Fibroblast of the conjunctiva (primary cell): ENCODE measurements at places on chromosomes 12 and 14.

- DNase-seq: no peak
Measured at GRCh38 chr12:63895841-63896240, 51.3 kb downstream of the SRGAP1 start.

DNA sequence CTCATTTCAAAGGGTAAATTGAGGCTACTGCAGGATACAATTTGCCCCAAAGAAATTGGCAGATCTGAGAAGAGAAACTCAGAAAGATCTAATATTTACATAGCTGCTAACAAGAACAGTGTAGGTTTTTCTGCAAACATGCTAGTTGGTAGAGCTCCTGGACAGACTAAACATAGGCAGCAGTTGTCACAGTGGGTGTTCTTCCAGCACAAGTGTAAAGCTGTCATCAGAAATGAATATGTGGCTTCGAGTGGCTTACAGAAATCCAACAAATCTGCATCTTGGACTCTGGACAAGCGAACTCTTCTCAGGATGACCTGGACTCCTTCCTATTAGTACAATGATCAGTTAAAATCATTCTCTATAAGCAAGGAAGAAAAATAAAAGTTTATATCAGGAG lies 5.9 kb downstream of the CBX5 start:
- no peak for DNase-seq

- no peak for DNase-seq
Measured at GRCh38 chr12:22163594-22163993, 117.6 kb downstream of the CMAS start.

GRCh38 chr12:129103231-129103630 lies 250.0 kb downstream of the GLT1D1 start:
- no peak for DNase-seq

- no peak for DNase-seq
Measured at GRCh38 chr12:90460681-90461080, 494.3 kb downstream of the CCER1 start.

- DNase-seq: no peak
Measured at GRCh38 chr12:53170215-53170614, 10.3 kb upstream of the ZNF740 start.

DNA sequence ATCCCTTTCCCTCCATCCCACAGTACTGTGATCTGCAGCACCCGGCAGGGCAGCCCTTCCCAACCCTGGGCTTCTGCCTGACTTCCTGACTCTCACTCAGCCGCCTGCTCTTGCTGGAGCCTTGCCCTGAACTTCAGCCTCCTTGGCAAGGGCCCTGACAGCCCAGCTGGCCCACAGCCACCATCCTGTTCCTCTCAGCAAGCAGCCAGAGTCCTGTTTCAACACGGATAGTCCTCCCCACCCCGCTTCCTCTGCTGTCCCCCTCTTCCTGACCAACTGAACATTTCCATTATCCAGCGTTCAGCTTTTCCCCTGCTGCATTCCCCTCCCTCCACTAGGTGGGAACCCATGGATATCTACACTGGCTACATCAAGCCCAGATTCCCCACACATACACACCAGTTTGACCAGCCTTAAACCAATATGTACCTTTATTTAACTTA lies 74.0 kb upstream of the MDM1 start:
- DNase-seq: peak; percentile 85

GRCh38 chr12:27981874-27982273 lies 9.3 kb upstream of the PTHLH start:
- DNase-seq: no peak

DNA sequence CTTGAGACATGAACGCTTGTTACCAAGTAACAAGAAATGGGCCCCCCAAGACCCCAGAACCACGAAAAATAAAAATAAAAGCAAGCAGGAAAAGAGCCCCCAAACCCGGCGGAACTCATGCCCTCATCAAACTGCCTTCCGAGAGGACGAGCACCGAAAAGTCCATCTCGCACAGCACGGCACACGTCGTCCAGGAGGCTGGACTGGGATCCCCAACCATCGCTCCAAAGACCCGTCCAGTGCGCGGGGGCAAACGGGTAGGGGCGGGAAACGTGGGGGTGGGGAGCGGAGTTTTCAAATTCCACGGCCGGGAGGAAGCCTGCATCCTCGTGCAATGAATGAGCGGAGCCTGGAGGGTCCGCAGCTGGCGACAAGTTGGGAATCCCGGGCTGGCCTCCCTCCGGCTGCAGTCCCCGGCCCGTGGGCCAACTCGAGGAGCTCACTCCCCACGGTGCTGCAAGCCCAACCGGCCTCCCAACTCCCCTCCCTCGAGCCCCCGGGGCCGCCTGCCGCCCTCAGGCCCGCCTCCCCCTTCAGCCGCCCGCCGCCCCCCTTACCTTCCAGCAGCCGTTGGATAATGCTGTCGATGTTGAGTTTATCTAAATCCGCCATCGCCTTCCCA lies 484 bp downstream of the PPP1CC start:
- DNase-seq: no peak

DNA sequence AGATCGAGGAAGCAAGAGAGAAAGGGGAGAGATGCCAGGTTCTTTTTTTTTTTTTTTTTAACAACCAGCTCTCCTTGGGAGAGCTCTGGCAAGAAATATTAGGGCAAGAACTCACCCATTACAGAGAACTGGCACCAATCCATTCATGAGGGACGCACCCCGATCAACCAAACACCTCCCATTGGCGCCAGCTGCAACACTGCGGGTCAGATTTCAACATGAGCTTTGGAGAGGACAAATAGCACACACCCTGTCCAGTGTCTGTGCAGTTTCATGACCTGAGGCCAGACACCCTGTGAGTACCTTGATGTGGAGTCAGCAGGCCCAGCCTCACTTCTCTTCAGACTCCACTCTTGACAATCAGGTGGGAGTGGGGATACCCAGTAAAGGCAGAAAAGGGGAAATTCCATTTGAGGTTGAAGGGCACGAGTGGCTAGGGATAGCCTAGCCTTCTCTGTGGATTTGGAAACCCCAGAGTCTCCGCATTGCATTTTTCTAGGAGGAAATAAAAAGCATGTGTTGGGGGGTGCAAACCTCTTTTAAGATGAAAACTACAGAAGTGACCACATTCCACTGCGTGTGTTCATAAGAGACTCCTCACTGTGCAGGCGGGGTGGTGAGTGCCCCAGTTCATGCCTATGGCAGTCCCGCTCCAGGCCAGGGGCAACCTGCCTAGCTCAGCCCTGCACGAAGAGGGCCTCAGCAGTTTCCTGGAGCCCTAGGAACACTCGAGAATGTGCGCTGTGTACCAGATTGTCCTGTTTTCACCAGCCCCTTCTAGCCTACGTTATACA lies 42.4 kb upstream of the GPATCH2L start:
- peak; percentile 10 for DNase-seq

- DNase-seq: no peak
Measured at GRCh38 chr14:67517083-67517482, 16.0 kb upstream of the PLEKHH1 start.

DNA sequence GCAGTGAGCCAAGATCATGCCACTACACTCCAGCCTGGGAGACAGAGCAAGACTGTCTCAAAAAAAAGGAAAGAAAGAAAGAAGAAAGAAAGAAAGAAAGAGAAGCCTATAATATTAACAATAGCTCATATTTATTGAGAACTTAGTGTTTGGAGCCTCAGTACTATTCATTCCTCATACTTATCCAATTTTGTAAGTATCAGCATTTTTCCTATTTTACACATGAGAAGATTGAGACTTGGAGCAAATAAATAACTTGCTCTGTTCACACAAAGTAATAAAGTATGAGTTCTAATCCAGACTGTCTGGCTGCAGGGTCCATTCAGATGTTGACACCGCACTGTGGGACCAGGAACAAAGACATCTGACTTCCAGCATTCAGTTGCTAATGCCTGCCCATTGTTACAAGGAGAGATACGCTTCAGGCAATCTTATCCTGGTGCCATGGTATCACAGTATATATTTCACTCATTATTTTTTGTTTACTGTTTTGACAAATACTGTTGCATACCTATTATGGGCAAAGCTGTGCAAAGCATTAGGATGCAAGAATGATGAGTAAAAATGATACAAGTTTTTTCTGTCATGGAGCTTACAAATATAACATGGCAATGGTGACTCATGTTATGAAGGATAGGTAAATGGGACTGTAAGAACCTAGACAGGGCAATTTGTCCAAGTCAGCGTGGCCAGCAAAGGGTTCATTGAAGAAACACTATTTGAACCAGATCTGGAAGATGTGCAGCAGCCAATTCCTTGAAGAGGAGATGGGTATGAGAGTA lies 21.4 kb upstream of the TMTC2 start:
- no peak for DNase-seq

DNA sequence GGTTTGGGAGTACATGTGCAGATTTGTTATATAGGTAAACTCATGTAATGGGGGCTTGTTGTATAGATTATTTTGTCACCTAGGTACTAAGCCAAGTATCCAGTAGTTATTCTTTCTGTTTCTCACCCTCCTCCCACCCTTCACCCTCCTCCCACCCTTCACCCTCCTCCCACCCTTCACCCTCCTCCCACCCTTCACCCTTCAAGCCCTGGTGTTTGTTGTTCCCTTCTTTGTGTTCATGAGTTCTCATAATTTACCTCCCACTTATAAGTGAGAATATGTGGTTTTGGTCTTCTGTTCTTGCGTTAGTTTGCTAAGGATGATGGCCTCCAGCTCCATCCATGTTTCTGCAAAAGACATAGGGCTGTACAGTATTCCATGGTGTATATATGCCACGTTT lies 58.7 kb upstream of the OR10AD1 start:
- no peak for DNase-seq

GRCh38 chr14:51370758-51371386 lies 130.8 kb downstream of the TMX1 start:
- DNase-seq: no peak

DNA sequence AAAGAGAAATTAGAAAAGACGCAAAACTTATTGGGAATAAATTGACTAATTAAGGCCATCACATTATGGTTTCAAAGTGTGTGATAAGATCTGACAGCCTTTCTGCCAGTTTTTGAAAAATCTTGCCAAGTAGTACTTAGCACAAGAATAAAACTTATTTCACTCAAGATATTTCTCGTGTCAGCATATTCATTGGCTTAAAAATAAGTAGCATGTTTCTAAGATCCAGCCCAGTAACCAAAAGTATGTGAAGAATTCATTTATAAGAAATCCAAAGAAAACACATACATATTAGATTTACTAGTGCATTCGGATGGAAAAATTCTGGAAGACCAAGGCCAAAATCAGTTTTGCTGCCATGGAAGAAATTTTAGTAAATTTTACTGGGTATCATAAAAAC lies 1135.0 kb downstream of the GALC start:
- peak; percentile 23 for DNase-seq

- DNase-seq: no peak
Measured at GRCh38 chr14:78524196-78524595, 354.0 kb downstream of the NRXN3 start.

- DNase-seq: no peak
Measured at GRCh38 chr12:123491056-123491455, 33.1 kb downstream of the SNRNP35 start.

- no peak for DNase-seq
Measured at GRCh38 chr12:65788912-65789311, 35.4 kb upstream of the HMGA2 start.

GRCh38 chr14:104794099-104794498 lies 1.4 kb downstream of the AKT1 start:
- peak; percentile 43 for DNase-seq

DNA sequence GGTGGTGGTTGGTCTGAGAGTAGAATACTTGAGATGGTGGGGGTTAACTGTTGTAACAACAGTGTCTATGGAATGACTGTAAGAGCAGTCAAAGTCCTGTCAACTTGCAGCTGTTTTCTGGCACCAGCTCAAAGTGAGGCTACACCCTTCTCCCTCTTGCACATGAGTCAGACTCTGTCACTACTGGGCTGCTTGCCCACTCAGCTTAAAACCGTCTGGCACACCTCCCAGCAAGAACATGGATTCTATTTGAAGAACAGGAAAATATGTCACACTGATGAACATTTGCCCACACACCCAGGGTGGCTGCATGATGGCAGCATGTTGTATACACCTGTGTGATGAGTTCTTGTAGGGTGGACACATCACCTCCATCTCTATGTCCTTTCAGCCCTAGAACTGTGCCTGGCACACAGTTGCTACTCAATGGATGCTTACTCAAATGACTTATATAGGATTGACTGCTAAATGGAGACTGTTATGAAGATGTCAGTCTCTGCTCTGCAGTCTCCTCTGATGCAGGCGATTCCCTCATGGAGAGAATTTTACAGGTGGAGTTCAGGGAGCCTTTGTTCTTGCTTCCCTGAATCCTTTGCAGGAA lies 19.3 kb upstream of the SERPINA6 start:
- peak; percentile 100 for DNase-seq

GRCh38 chr12:121748571-121749265 lies 36.2 kb downstream of the TMEM120B start:
- peak; percentile 74 for DNase-seq

DNA sequence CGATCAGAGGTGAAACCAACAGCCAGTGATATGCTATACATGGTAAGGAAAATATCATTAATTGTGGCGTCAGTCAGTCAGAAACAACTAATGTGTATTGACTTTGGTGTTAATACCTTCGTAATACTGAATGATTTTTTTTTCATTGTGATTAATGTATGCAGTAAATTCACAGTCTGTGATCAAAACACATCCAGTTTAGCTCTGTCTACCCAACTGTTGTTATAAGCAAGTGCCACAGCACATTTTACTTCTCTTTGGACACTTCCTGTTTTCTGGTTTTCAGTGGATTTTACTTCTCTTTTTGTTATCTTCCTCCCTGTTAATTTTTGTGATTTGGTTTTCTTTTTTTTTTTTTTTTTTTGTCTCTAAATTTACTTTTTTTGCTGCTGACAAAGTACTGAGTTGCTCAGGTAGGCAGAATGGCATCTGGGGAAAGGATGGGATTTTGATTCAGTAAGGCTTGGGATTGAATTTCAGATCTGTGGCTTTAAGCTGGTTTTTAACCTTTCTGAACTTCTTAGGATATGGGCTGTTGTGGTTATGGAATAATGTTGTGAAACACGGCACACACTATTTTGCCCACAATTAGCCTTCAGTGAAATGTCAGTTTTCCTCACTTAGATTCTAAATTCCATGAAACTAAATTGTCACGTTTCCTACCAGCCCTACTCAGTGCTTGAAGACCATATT lies 604 bp downstream of the GLIPR1 start:
- no peak for DNase-seq

GRCh38 chr14:81400852-81401251 lies 728 bp upstream of the STON2 start:
- peak; percentile 99 for DNase-seq

DNA sequence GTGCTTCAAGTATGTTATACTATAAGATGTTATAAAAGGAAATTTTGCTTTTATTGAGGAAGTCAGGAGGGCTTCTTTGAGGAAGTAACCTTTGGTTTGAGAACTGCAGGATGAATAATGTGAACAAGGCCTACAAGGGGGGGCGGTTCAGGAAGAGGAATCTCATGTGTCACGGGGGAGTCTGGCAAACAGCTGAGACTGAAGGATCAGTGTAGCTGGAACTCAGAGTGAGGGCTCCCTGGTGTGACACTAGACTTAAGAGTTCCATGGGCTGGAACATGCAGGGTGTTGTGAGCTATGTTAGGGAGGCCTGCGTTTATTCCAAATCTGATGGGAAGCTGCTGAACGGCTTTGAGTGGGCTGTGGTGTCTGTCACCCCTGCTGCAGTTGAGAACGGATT lies 62.3 kb downstream of the UNC79 start:
- DNase-seq: no peak

- DNase-seq: no peak
Measured at GRCh38 chr12:69993433-69993832, 168.4 kb downstream of the MYRFL start.
